Stimulated activated naive B cell treated with anti-CD40 and anti-IgM and Interleukin-4, amounts not matched to agents 10 μg/mL and 1 μg/mL and 100 μg/mL, for 72 hours (primary cell): ENCODE measurements at places on chromosomes 6 and 20.

- DNase-seq: no peak
Observed at GRCh38 chr20:4074877-4075455, 59.6 kb upstream of the RNF24 start.

DNA sequence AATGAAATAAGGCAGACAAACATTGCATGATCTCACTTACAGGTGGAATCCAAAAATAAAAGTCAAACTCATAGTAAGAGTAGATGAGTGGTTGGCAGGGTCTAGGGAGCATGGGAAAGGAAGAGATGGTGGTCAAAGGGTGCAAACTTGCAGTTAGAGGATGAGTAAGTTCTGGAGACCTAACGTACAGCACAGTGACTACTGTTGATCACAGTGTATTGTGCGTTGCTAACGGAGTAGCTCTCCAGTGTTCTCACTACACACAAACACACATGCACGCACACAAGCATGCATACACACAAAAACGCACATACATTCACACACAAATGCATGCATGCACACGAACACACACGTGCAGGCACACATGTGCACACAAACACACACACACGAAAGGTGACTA lies 54.9 kb downstream of the LY86 start:
- DNase-seq: no peak

- DNase-seq: no peak
Observed at GRCh38 chr6:70277470-70277869, 25.4 kb downstream of the COL9A1 start.

DNA sequence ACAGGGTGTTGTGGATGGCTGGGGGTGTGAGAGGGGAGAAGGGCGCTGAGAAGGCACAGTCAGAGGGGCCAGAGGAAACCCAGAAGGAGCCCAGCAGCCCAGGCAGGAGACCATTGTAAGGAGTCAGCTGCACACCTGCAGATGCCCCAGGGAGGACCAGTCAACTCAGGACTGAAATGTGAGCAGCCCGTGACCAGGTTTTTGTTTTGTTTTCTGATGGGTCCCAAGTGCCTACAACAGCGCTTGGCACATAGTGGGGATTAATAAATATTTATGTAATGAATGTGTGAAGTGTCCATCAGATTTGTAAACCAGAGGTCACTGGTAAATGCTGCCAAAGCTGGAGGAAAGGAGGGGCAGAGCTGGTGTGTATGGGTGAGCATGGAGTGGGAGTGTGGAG lies 30.2 kb downstream of the TRAM2 start:
- no peak for DNase-seq

GRCh38 chr20:647479-648019 lies 5.5 kb downstream of the SRXN1 start:
- no peak for DNase-seq

DNA sequence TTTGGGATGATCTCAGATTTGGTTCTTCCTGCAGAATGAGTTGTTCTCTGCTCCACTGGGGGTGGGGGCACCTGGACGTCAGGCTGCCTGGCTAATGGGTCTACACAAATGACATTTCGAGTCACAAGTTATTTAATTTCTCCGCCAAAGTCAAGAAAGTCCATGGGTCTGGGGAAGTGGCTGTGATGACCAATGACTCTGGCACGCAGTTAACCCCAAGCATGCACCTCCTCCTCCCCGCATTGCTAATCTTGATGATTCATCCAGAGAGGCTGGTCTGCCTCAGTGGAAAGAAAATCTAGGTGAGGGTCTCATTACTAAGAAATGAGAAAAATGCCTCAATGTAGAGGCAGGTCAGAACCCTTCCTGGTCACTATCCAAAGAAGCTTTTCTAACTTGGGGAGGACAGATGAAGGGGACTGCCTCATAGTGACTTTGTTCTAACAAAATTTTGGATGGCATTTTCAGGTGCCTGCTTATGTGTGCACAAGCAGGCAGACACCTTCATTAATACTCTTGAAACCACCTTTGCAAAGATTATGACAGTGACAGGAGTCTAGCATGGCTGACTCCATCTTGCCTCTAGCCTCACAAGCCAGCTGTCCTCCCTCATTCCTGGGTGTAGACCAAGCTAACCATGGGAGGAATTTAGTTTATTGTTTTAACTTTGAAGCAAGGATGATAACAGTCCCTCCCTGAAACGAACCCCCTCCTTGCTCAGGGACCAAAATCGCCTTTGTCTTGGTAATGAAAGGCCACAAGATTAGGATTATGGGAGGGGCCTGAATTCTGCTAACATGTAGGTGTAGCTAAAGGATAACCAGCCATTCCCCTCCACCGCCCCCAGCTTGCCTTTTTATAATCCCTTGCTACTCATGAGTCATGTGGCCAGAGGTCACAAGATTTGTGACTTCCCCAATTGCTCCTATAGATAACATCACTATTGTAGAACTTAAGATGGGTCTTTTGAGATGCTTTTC lies 98.6 kb upstream of the MRPS10 start:
- DNase-seq: no peak

DNA sequence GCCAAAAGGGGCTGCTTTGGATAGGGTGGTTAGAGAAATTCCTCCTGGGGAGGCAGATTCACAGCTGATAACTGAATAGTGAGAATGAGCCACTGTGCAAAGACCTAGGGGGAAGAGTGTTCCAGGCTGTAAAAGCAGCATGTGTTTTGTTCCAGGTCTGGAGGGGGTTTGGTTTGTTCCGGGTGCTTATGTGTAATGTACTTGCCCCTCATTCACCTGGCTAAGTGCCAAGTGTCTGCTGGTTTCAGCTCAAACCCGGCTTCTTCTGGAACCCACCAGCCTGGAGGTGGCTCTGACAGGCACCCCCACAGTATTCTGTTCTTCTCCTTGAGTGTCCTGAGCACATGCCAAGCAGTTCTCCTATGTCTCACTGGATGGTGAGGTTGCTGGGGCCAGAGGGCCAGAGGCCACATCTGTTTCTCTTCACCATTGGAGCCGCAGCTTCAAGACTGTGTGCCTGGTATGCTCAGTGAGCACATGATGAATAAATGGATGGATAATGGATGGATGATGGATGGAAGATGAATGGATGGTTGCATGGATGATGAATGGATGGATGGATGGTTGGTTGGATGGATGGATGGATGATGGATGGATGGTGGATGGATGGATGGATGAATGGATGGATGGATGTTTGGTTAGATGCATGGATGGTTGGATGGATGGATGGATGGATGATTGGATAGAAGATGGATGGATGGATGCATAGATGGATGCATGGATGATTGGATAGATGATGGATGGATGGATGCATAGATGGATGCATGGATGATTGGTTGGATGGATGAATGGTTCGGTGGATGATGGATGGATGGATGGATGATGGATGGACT lies 227.6 kb downstream of the BMP7 start:
- DNase-seq: no peak

DNA sequence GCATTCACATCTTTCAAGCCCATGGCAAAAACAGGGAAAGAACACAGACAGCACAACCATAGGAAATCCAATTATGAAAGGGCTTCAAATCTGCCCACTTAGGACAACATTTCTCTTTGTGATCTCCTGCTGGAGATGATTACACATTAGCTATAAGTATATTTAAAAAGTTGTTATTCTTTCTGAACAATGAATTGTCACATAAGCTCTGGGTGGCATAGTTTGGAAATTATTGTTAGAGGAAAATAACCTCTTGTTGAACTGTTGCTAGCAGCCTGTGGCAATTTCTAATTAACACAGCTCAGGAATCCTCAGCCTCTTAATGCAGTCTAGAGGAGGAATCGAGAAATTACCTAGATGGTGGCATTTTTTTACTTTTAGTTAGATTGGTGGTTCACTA lies 54.9 kb downstream of the BCAS1 start:
- DNase-seq: no peak
